NCI-H1930 (cell line): ENCODE measurements at places on chromosomes 5 and 9.
A peak's percentile ranks its signal among the peaks of the same experiment; 100 is the strongest.

DNA sequence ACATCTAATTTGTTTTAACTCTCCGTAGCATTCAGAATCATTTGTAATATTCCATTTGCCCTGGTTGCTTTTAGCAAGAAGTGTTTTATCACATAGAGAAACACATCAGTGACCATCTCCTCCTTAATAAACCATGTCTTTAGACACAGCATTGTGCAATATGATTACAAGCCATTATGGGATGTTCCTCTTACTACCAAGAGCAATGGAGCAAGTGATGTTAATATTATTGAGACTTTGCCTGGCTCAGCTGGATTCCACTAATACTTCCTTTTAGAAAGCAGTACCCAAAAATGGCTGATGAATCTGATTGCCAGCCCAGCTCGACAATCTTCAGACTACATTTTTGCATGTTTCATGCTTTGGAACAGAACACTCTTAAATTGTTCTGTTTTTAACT, 364.2 kb downstream of the OSTF1 start:
- DNase-seq = no peak

GRCh38 chr9:4594545-4594944, 67.5 kb upstream of the PLPP6 start:
- no peak for DNase-seq

GRCh38 chr9:137286975-137287383, 9.5 kb downstream of the TOR4A start:
- DNase-seq = peak; percentile 63

DNA sequence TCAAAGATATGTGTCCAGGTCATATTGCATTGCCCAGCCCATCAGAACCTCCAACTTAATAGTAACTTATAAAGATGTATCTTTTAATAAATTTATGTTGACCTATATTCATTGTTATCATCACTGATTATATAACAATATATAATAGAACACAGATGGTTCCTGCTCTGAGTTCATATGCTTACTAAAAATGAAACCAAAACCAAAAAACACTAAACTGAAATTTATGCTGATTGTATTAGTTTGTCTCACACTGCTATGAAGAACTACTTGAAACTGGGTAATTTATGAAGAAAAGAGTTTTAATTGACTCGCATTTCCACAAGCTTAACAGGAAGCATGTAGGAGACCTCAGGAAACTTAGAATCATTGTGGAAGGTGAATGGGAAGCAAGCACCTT, 462.5 kb upstream of the TYRP1 start:
- no peak for DNase-seq
